ENCODE measurements at places on chromosomes 6 and 20. TPM values are rescaled to one million over a fixed set of nuclear protein-coding genes. Genes with fewer than 3 reads are reported as not detected.

GRCh38 chr6:131779304-131779703, 28.5 kb upstream of the ENPP1 start:
- DNase-seq = no peak

- no peak for DNase-seq
These were observed 45.3 kb upstream of the SIRPG start for GRCh38 chr20:1702855-1703254.

DNA sequence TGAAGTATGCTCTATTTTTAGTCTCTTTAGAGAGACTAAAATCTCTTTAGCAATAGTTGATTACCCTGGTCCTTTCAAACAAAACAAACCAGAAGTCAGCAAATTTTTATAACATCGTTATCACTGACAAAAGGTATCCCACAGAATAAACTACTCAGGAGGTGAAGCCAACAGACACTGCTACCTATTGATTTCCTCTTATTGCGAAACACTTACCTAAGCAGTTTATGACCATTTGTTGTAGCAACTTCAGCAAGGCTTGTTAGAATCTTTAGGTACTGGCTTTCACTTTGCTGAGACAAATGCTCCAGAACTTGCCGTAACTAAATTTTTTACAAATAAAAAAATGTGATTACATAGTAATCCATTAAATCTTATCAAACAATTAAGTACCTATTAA, 64.4 kb downstream of the HACE1 start:
- DNase-seq = no peak

- peak; percentile 82 for DNase-seq
These were observed 648.7 kb upstream of the FLRT3 start for GRCh38 chr20:14986026-14986655.

GRCh38 chr6:160005861-160006540, 37.1 kb downstream of the IGF2R start:
- DNase-seq = no peak

GRCh38 chr6:84455511-84456029, 228.1 kb upstream of the CEP162 start:
- DNase-seq = no peak

GRCh38 chr6:111666847-111667246, 61.2 kb upstream of the TRAF3IP2 start:
- DNase-seq = no peak

DNA sequence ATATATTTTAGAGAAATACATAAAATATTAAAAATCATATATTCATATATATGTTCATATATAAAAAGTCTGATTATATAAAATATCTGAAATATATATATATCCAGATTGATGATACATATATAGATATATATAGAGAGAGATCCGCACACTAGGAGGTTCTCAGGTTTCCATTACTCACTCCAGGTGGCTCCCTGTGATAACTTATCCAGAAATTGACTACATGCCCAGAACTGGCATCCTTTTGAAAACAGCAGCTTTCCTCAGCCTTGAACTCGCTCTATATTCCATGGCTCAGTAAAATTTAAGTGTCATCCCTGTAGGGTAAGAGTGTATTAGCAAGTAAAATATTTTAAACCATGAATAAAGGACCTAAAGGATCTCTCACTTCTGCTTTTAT, 206.8 kb downstream of the TINAG start:
- no peak for DNase-seq

DNA sequence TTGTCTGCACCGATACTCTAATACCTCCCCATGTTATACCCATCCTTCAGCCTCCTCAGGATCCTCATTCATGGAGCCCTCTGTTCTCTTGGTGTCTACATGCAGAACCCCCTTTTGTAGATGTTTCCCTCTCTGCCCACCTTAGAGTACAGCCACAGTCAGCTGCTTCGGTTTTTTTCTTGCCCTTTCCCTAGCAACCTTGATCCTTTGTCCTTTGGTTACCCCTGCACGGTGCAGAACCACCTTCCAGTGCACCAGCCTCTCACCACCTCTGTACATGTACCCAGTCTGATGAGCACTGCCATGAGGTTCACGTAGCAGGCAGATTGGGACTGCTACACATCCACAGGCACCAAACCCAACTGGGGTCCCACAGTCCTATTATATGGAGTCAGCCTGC, 7.3 kb downstream of the VPS16 start:
- DNase-seq = no peak

- DNase-seq = no peak
These were observed 626.2 kb downstream of the UTRN start for GRCh38 chr6:144911322-144911721.

DNA sequence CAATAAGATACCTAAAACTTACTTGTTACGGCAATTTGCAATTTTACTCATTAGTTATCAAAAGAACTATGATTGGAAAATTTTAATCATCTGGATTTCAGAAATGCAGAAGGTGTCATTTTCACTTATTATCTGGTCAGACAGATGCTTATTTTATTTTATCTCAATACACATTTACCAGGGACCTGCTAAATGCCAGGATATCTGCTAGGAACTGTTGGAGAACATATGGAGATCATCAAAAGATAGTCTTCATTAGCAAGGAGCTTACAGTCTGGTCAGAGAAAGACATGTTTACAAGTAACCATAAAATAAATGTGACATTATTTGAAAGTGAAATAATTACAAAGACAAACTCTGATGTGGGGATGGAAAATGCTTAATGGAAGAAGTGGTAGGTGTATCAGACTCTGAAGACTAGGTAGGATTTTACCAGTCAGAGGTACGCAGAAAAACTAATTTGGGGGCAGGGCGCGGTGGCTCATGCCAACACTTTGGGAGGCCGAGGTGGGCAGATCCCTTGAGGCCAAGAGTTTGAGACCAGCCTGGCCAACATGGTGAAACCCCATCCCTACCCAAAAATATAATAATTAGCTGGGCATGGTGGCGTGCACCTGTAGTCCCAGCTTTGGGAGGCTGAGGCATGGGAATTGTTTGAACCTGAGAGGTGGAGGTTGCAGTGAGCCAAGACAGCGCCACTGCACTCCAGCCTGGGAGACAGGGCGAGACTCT, 137.8 kb downstream of the MYB start:
- DNase-seq = no peak

DNA sequence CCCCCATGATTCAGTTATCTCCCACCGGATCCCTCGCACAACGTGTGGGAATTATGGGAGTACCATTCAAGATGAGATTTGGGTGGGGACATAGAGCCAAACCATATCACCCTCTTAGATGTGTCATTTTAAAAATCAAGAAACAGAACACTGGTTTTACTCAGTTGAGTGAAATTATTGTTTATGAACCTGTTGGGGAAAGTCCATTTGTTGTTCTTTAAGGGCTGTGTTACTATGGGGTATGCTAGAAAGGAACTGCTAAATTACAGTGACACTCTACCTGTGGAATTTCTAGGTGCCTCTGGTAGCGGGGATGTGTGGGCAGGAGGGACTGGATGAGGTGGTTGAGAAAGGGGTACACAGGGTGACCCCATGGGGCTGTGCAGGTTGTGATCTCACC, 28.9 kb downstream of the STX11 start:
- DNase-seq = no peak

DNA sequence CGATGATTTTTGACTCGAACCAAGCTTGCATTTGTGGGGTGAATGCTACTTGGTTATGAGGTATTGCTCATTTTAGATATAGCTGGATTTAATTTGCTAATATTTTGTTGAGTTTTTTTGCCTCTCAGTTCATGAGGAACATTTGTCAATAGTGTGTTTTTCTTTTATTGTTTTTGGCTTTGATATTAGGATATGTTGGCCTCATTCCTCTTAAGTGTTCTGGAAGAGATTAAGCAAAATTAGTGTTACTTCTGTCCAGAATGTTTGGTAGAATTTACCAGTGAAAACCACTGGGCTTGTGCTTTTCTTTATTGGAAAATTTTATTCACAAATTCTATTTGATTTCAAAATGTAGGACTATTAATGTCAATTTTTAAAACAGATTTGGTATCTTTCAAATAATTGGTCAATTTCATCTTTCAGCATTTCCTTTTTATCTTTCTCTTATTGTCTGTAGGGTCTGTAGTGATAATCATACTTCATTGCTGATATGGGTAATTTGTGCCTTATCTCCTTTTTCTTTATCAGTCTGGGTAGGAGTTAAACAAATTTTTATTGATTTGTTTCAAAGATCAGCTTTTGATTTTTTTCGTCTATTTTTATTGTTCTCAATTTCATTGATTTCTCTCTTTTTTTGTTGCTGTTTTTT, 14.1 kb downstream of the AIG1 start:
- no peak for DNase-seq

- no peak for DNase-seq
These were observed 526.4 kb downstream of the PRKN start for GRCh38 chr6:162200945-162201690.

DNA sequence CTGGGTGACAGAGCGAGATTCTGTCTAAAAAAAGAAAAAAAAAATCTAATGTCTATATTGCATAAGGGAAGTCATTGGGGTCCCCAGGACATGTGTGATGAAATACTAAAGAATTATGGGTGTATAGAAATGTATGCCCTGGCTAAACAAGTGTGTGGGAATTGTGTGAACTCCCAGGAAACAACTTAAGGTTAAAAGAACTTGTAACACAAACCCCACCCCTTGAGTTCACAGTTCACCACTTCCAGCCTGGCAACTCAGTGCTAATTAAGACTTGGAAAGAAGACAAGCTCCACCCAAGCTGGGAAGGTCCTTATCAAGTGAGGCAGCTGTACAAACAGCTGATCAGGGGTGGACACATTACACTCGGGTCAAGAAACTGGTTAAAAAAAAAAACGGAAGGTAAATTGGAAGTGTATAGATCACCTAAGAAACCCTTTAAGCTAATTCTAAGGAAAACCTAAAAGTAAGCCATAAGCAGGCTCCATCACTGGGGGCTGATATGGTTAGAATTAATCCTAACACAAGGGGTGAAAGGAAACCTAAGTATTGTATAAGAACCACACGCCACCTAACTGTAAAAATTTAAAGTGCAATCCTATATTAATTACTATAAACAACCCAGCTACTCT, 25.2 kb downstream of the HLA-A start:
- peak; percentile 60 for DNase-seq

GRCh38 chr20:5900908-5901307, 49.4 kb downstream of the TRMT6 start:
- DNase-seq = no peak

DNA sequence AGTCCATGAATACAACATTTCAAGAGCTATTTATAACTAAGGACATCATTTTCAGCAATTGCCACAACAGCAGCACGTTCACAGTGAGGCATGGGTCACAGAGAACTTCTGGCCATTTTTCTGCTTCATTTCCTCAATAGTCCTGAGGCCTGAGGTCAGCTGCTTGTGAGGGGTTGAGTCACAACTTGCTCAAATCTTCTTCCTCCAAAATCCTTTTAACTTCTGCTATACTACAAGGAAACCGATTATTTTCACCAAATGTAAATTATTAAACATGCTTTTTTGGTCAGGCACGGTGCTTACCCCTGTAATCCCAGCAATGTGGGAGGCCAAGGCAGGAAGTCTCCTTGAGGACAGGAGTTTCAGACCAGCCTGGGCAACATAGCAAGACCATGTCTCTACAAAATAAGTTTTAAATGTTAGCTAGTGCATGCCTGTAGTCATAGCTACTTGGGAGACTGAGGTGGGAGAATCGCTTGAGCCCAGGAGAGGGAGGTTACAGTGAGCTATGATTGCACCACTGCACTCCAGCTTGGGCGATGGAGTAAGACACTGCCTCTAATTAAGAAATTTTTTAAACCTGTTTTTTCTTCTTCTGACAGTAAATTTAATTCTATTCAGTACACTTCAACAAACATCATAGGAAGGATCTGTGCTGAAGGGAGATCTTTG, 11.1 kb upstream of the SLC16A10 start:
- no peak for DNase-seq

DNA sequence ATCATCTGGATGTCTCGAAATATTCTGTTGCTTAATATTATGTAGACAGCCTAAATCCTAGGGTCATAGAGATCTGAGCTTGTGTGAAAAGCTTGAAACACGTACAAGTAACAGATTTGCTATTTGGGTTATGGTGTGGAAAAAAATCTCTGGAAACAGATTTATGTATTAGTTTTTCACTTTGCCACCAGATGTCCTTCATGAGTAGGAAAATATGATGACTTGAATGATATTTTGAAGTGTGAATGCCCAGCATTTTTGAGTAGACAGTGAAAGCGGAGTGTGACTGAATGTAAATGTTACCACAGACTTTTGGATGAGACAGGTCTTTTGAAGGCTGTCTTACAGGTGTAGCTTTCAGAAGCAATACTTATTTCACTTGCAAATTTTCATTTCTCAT, 4.2 kb upstream of the BMP6 start:
- no peak for DNase-seq

DNA sequence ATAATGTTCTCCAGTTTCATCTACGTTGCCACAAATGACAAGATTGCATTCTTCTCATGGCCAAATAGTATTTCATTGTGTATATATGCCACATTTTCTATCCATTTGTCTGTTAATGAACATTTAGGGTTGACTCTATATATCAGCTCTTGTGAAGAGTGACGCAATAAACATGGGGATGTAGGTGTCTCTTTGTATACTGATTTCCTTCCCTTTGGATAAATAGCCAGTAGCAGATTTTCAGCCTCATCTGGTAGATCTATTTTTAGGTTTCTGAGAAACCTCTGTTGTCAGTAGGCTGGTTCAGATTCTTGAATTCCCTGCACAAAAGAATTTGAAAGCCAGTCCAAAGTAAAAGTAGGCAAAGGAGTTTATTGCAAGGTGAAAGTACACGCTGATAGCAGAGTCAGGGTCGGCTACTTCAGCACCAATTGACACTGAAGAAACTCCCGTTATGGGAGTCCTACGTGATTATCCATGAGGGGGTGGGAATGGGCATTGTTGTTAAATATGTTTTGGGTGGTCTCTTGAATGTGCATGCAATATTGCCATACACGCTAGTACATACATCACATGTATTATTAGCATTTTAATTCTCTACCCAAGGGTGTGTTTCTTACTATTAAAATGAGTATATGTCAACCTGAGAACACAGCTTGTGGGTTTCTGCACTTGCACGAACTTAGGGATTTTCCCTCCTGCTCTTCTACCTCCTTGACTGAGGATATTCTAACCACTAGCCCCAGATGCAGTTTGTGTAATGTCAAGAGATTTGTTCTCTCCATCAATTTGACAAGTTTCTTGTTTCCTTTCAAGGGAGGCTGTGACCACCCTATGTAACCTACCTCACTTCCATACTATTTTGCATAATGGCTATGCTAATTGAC, 14.4 kb upstream of the SLC17A2 start:
- no peak for DNase-seq

DNA sequence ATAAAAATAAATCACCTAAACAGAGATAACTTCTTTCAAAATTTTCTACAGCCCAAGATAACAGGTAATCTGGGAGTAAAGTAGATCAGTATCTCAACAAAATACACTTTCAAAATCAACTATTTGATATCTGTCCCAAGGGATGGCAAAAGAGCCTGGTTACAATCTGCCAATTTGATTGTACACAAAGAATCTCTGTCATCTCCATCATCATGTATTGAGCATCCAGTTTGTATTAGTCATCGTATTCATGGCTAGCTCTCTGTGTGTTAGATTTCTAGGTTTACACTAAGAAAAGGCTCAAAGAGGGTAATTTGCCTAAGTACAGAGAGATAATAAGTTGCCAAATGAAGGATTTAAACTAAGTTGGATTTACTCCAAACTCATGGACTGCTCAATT, 329.0 kb upstream of the NRSN1 start:
- DNase-seq = no peak

- no peak for DNase-seq
These were observed 6.6 kb upstream of the SERPINB6 start for GRCh38 chr6:2977799-2978590.

- no peak for DNase-seq
These were observed 57.0 kb downstream of the SOBP start for GRCh38 chr6:107546691-107547450.

Gene ADAT2
- total RNA-seq = 11.6 TPM

Gene EFCAB8
- not detected for total RNA-seq

Gene NNAT
- total RNA-seq = not detected

Gene CDH26
- total RNA-seq = 0.43 TPM

Gene SAMD5
- total RNA-seq = 13.4 TPM

Gene LINC00237
- not detected for total RNA-seq

Gene DEFB124
- total RNA-seq = not detected
